Hepatocyte (in vitro differentiated cells): ENCODE measurements at places on chromosomes 2 and 18. TPM values are rescaled to one million over a fixed set of nuclear protein-coding genes. Genes with fewer than 3 reads are reported as not detected.

The IRS1 gene
- polyA plus RNA-seq, result 10.9 and 12.5 TPM in 2 replicates

DNA sequence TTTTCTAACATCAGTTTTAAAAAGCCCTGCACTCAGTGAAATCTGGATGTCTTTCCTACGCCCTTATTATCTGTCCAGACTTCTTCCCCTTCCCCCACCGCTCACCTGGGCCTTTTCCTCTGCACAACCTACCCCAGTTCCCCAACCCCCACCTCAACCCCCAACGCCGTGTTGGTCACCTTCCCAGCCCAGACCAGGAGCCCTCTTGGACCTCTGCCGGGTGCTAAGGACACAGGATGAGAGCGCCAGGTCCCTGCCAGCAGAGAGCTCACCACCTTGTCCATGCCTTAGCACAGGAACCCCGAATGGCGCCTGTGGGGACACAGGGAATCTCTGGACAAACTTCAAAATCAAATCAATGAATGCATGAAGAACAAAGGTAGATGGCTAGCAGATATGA, 966 bp upstream of the RBM43 start:
- DNase-seq, result no peak
- H3K36me3 ChIP-seq, result no peaks in the 10 kb centered on the region
- H3K27me3 ChIP-seq, result no peaks in the 10 kb centered on the region
- peaks cover 6% of the 10 kb centered on the region for H3K4me1 ChIP-seq

GRCh38 chr18:27223526-27224291, 38.6 kb upstream of the CHST9 start:
- DNase-seq, result no peak
- H3K4me1 ChIP-seq, result no peaks in the 10 kb centered on the region
- H3K27ac ChIP-seq, result no peak overlapping the region
- no peak overlapping the region for H3K4me3 ChIP-seq
- H3K36me3 ChIP-seq, result no peaks in the 10 kb centered on the region
- H3K27me3 ChIP-seq, result no peaks in the 10 kb centered on the region

DNA sequence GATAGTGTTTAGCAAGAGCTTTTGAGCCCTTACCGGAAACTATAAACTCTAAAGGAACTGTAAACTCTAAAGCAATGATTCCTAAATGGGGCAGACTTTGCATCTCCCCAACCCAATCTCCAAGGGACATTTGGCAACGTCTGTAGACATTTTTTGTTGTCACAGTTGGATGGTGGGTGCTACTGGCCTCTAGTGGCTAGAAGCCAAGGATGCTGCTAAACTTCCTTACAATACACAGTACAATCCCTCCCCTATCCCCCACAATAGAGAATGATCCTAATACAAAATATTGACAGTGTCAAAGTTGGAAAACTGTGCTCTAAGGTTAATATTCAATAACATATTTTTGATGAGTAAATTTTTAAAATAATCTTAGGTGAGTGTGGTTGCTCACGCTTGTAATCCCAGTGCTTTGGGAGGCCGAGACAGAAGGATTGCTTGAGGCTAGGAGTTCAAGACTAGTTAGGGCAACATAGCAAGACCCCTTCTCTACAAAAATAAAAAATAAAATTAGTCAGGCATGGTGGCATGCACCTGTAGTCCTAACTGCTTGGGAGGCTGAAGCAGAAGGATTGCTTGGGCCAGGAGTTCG, 66.7 kb downstream of the PTPN4 start:
- H3K27me3 ChIP-seq, result no peaks in the 10 kb centered on the region
- H3K4me1 ChIP-seq, result no peaks in the 10 kb centered on the region
- peak; percentile 26 for DNase-seq
- no peak overlapping the region for H3K27ac ChIP-seq
- H3K4me3 ChIP-seq, result no peak overlapping the region

DNA sequence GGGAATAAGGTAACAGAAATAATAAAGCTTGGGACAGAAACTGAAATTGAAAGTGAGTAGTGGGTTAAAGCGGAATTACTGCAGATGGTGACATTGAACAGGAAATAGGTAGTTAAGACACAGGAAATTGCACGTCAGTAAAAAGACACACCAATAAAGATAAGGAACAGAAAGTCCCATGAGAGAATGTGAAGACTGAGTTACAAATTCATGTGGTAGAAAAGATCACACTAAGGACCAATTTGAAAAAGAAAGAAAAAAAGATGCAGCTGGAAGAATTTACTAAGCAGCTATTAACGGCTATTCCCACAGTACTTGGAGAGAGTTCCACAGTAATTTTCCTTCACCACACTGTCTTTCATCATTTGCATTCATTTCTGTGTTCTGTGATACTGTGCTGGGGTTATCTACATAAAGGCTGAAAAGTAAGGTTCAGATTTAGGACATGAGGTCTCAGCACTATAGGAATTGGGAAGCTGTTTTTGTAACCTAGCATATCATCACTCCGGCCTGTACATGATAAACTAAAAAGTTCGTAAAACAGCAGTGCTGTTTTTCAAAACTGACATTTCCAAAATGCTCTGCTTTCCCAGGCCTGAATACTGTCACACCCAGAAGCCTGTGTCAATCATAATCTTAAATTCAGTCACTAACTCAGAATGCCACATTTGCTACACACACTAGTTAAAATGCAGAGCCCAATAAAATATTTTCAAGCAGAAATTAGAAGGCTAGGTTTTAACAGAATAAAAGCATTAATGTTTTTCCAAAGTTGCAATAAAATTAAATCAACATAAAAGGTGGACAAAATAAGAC, 42.9 kb downstream of the SRBD1 start:
- peaks cover 5% of the 10 kb centered on the region for H3K4me1 ChIP-seq
- H3K4me3 ChIP-seq, result no peak overlapping the region
- H3K27me3 ChIP-seq, result no peaks in the 10 kb centered on the region
- H3K27ac ChIP-seq, result peak overlapping the region; percentile 46
- DNase-seq, result peak; percentile 16

The SERPINB10 gene
- not detected in 2 replicates for polyA plus RNA-seq

The ABCB11 gene
- 2.0 and 2.7 TPM in 2 replicates for polyA plus RNA-seq

The SERPINB4 gene
- polyA plus RNA-seq, result not detected in 2 replicates

The CFAP210 gene
- 0.13 and 0.30 TPM in 2 replicates for polyA plus RNA-seq

GRCh38 chr2:121699421-121700333, 37.0 kb downstream of the NIFK start:
- H3K36me3 ChIP-seq, result no peaks in the 10 kb centered on the region
- no peak overlapping the region for H3K27ac ChIP-seq
- no peaks in the 10 kb centered on the region for H3K27me3 ChIP-seq
- H3K4me3 ChIP-seq, result no peak overlapping the region
- DNase-seq, result peak; percentile 47
